Glutamatergic neuron (in vitro differentiated cells): ENCODE measurements at places on chromosomes 1 and 21.
A peak's percentile ranks its signal among the peaks of the same experiment; 100 is the strongest.

GRCh38 chr1:50917138-50918137 lies 42.6 kb downstream of the FAF1 start:
- H3K4me1 ChIP-seq = no peaks in the 10 kb centered on the region
- H3K27me3 ChIP-seq = no peaks in the 10 kb centered on the region
- H3K4me3 ChIP-seq = no peak overlapping the region
- H3K27ac ChIP-seq = no peak overlapping the region
- DNase-seq = no peak

- H3K4me3 ChIP-seq = no peak overlapping the region
- H3K4me1 ChIP-seq = peaks cover 25% of the 10 kb centered on the region
- no peak overlapping the region for H3K27ac ChIP-seq
- H3K27me3 ChIP-seq = no peaks in the 10 kb centered on the region
- no peak for DNase-seq
Measured at GRCh38 chr1:246213036-246213435, 294.0 kb downstream of the SMYD3 start.

- no peak for DNase-seq
- H3K27me3 ChIP-seq = peaks cover 4% of the 10 kb centered on the region
- H3K36me3 ChIP-seq = no peaks in the 10 kb centered on the region
Measured at GRCh38 chr1:214920337-214920736, 162.2 kb upstream of the KCNK2 start.

GRCh38 chr1:1753607-1754005 lies 24.7 kb downstream of the NADK start:
- H3K27me3 ChIP-seq = peaks cover 8% of the 10 kb centered on the region
- no peak for DNase-seq
- no peak overlapping the region for H3K4me3 ChIP-seq
- no peak overlapping the region for H3K27ac ChIP-seq

DNA sequence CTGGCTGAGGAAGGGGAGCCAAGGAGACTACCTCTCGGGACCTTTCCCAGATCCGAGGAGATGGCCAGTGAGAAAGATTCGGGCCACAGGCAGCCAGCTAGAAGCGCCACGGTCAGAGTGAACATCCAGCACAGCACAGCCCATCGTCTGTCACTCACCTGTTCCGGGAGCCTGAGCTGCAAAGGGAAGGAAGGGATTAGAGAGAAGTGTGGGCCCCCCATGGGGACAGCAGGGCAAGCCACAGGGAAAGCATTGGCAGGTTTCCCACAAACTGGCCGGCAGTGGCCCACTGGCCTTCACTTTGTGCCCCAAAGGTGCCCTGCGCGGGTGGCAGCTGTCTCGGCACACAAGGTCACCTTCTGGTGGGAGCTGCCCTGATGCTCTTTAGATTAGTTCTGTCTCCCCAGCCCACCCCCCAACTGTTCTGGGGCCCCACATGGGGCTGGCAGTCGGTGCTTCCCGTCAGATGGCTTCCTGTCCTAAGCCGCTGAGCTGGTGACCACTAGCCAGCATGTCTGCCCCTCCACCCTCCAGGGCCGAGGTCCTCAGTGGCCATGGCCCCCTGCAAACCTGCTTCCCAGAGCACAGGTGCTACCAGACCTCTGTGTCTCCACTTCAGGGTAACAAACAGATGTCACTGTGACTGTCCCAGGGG lies 56.7 kb downstream of the LACTBL1 start:
- H3K4me3 ChIP-seq = no peak overlapping the region
- peaks cover 5% of the 10 kb centered on the region for H3K27me3 ChIP-seq
- DNase-seq = no peak
- peak overlapping the region; percentile 45 for H3K27ac ChIP-seq
- no peaks in the 10 kb centered on the region for H3K36me3 ChIP-seq

DNA sequence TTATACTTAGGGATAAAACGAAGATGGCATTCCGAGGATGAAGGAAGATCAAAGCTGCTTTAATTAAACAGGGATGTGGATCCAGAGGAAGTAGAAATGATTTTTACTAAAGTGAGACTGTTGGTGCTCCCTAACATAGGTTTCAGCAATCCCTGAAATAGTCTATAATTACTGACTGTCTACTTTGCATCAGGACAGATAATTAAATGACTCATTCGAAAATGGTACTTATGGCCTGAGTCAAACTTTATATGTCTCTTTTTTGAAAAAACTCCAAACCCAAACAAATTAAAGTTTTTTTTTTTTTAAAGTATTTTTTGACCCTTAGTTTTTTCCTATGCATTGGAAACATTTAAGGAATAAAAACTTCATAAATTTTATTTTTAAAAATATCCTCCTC lies 90.3 kb downstream of the LYST start:
- DNase-seq = no peak
- no peak overlapping the region for H3K4me3 ChIP-seq
- H3K27ac ChIP-seq = no peak overlapping the region
- no peaks in the 10 kb centered on the region for H3K27me3 ChIP-seq
- no peaks in the 10 kb centered on the region for H3K4me1 ChIP-seq
